ENCODE measurements at places on chromosomes 6 and 20.

DNA sequence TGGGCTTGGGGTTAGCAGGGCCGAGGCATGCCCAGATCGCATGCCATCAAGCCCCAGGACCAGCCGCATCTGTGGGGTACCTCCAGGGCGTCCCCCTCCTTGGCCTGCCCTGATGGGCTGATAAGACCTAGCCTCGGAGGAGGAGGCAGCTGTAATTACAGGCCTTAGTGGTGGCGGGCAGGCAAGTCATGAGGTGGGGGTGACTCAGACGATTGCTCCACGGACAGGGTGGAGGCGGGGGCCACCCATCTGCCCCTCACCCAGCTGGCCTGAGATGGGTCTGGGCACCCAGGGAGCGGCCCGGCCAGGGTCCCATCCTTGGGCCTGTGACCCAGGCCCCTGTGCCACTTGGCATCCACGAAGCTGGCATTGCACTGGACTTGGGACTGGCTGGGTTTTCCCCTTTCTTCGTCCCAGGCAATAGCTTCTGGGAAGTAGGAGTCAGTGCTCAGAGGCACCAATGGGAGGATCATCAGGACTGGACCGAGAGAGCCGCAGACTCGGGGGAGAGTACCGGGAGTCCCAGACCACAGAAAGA is 57.5 kb downstream of the CEBPB start:
- no peak for DNase-seq

DNA sequence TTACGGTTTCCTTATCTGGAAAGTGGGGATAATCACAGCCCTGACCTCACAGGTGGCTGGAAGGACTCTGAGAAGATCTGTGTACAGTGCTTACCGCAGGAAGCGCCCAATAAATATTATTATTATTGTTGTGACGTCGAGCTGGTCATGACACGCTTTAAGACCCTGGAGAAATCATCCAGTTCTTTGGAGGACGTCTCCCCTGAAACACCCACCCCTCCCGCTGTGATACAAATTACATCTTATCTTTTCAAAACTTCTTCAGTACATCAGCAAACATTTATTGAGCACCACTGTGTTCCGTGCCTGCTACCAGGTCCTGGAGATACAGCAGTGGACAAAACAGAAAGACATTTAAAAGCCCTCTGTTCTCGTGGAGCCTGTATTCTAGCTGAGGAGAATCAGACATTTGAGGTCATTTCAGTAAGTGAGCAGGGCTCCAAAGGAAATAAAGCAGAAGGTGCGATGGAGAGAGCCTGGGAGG is 118.7 kb downstream of the CEBPB start:
- DNase-seq = no peak

GRCh38 chr20:19761326-19761725 is 3.3 kb downstream of the RIN2 start:
- no peak for DNase-seq

DNA sequence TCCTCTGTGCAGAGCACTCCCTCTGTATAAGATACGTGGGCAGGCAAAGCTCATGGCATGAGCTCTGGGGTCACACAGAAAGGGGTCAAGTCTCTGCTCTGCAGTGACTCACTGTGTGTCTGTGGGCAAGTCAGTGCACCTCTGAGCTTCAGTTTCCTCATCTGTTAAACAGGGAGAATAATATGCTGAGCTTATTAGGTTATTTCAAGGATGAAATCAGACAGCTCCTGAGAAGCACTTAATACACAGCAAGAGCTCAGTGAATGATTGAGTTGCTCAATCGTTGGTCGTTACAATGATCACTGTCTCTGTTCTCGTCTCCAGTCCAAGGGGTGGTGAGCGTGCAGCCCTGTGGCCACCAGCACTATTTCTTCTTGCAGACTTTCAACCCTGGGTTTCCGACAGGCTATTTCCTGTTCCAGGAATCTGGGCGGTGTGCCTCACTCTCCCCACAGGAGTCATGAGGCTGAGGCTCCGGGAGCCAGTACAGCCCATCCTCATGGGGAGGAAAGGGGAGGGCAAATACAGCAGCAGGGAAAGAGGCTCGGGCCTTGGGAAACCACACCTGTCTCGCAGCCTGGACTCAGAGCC is 28.9 kb downstream of the KIAA1755 start:
- DNase-seq = no peak

- no peak for DNase-seq
Measured at GRCh38 chr6:9985481-9985880, 429.4 kb downstream of the TFAP2A start.

DNA sequence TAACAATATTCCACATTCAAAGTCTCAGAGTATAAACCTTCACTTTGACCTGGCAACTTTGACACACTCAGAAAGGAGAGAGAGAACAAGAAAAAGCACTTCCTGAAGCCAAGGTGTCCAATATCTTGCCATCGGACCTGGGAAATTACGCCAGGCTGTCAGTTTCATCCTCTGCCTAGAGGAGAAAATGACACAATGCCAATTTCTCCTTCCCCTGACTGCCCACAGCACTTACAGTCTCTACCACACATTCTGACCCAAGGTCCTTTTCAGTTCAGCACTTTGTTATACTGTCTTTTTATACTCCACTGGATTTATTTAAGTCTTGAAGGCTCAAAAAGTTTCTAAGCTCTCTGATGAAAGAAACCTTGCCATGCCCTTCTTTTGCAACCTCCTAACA is 250.4 kb downstream of the GMPR start:
- no peak for DNase-seq
